MV-4-11 (cell line): ENCODE measurements at places on chromosomes 2 and 18.
A peak's percentile ranks its signal among the peaks of the same experiment; 100 is the strongest.

DNA sequence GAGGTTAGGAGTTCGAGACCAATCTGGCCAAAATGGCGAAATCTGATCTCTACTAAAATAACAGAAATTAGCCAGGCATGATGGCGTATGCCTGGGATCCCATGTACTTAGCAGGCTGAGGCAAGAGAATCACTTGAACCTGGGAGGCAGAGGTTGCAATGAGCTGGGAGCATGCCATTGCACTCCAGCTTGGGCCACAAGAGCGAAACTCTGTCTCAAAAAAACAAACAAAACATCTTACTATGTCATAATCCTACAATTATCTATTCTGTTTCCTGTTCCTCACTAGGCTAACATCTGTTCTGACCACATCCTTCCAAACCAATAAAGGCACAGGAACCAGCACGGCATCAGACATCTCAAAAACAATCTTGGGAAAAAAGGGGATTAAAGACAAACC lies 361.8 kb upstream of the UBE2E3 start:
- DNase-seq = peak; percentile 87

- no peak for DNase-seq
Measured at GRCh38 chr2:55420439-55420725, 726 bp upstream of the CCDC88A start.

GRCh38 chr2:67179526-67179925 lies 217.6 kb upstream of the ETAA1 start:
- DNase-seq = no peak

DNA sequence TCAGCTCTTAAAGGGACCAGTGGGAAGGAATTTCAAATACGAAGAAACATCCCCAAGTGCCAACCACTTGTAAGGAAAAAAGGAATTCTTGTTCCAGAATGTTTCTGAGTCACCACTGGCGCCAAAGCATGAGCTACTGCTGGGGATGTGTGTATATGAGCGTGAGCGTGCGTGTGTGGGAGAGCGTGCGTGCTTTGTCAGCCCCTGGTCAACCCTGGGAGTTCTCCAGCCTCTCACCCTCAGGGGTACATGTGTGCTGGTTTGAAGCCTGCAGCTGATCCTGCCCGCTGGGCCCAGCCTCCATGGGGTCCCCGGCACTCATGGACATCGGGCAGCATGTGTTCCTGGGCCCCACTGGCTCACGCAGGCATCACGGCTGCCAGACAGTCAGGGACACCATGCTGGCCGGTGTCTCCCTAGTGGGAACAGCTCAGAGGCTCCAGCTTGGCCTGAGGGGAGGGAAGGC lies 17.1 kb downstream of the HS6ST1 start:
- no peak for DNase-seq

- no peak for DNase-seq
Measured at GRCh38 chr2:28670856-28671255, 80.8 kb upstream of the PPP1CB start.

DNA sequence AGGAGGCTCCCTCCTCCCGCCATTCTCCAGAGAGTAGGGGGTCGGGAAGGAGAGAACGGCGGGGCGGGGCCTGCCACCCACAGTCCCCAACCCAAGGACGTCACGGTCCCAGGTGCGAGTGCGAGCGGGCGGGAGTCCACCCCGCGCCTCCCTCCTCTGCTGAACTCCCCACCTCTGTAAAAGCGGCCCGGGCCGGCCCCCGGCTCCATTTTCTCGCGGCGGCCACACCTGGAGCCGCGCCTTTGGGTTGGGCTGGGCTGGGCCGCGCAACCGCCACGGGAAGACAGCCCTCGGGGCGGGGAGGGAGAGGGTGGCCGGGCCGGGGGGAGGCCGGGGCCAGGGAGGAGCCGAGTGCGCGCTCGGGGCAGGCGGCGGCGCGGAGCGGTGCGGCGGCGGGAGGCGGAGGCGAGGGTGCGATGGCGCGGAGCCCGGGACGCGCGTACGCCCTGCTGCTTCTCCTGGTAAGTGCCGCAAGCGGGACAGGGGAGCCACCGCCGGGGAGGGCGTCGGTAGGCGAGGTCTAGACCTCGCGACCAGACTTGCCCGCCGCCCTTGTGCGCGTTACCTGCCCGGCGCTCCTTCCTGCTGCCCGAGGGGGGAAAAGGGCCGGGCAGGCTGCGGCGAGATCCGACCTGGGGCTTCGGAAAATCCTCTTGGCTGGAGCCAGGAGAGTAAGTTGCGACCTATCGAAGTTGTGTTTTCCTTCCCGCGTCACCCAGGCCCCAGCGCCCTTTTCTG lies at the start of gene DSG2:
Gene DSG2, plus strand, starts transcription at position 342 of the 738 bp plus-strand sequence. Its CDS starts 75 bp downstream, at position 417.
- no peak for DNase-seq

- DNase-seq = no peak
Measured at GRCh38 chr18:79590191-79591031, 89.2 kb upstream of the CTDP1 start.

DNA sequence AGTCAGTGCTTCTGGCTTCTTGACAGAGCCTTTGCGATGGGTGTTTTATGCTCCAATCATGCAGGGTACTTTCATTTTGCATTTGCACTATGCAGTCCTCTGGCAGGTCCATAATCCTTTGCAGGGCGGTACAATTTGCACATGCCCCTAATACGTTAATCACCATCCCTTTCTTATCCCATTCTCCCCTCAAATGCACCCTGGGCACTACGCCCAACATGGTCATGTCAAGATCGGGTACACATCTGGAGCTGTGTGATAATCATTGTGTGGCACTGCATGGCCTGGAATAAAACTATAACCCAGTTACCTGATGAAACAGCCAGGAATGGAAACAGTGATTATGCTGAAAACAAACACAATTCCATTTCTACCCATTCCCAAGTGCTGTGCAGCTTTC lies 27.7 kb downstream of the LOXHD1 start:
- DNase-seq = no peak

- DNase-seq = no peak
Measured at GRCh38 chr2:148906124-148906523, 31.1 kb downstream of the KIF5C start.

GRCh38 chr2:204486805-204487204 lies 58.5 kb upstream of the PARD3B start:
- no peak for DNase-seq

DNA sequence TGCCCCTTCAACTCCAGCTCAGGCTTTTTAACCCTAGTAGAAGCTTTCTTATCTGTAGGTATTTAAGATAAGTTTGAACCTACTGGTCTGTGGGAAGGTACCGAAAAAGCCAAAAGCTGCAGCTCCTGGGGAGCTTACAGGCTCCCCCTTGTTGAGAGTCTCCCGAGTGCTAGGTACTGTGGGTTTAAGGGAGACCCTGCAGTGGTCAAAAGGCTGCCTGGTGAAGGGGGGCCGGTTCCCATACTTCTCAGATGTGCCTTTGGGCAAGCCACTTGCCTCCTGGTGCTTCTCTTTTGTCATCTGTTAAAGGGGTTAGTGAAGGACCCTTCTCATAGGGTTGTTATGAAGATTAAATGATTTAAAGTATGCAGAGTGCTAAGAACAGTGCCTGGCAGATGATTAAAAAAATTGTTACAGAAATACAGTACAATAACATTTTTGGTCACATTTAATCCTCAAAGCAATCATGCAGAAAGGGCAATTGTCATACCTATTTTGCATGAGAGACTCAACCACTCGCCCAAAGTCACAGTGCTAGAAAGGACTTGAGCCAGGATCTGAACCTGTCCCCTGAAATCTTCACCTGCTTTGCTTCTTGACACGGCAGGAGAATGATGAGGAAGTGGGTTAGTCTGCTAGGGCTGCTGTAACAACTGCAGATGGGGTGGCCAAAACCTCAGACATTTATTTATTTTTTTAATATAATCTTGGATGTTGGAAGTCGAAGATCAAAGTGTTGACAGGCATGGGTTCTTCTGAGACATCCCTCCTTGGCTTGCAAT lies 62.5 kb downstream of the NEDD4L start:
- DNase-seq = no peak

GRCh38 chr2:233839447-233839820 lies 14.9 kb downstream of the HJURP start:
- no peak for DNase-seq

DNA sequence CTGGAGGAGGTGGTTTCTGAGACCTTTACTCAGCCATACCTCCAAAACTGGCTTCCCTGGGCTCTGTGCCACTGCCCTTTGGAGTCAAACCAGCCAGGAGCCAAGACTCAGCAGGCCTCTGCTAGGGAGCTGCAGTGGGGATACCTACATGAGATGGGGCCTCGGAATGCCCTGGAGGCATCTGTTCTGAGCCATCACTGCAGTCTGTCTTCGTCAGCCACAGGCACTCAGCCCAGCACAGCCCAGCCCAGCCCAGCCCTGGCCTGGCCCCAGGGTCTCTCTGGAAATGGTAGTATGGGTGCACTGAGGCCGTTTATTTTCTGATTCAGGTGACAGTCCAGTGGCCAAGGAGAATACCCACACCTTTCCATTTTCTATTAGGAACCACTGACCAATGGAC lies 209.8 kb downstream of the CELF4 start:
- no peak for DNase-seq

DNA sequence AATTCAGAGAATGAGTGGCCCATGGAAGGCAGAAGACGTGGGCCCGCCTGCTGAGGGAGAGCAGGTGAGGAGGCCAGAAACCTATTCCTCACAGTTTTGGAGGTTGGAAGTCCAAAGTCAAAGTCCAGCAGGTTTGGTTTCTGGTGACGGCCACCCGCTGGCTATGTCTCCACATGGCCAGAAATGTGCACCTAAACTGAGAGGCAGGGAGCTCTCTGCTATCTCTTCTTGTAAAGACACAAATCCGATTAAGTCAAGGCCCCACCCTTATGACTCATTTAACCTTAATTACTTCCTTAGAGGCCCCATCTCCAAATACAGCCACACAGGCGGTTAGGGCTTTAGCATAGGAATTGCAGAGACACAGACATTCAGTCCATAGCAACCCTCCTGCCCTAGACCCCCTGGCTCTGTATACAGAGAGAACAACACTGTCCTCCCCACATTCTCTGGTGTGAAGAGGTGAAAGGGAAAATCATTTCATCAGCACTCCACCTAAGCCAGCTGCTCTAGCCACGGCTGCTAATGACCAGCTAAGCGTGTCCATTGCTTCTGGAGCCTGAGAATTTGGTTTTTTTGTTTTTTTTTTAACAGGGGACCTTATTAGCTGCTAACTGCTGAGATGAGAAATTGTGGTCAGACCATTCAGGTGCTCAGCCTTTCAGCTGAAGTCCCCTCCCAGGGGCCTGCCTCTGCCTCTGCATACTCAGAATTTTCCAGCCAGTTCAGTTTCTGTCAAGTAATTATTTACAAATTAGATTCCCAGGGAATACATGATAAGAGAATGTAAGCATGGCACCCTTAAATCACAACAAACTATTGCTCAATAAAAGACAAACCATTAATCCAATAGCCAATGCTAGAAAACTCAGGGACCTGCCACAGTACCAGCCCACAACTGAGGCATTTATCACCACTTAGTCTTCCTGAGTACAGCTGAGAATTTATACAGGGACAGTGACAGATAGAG lies 368.7 kb upstream of the ID2 start:
- peak; percentile 92 for DNase-seq

DNA sequence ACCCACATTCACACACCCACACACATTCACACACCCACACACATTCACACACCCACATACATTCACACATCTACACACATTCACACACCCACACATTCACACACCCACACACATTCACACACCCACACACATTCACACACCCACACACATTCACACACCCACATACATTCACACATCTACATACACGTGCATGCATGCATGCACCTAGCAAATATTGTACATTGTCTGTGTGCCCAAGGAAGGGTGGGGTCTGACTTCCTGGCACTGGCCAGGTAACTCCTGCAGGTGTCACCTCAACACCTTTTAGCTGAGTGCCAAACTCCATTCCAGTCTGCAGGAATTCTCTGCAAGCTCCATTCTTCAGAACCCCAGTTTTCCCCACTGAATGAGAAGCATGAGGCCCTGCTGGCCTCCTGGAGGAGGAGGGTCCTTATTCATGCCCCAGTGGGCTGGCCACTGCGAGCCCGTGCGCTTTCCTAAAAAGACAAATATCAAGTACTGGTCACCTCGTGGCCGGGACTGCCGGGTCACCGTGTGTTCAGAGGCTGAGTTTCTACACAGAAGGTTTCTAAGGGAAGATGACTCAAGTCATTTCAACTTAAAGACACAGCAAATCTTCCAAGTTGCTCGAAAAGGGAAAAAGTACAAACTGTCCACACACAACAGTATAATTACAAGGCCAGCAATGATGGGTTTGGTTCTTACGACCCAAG lies 131.5 kb downstream of the HDAC4 start:
- DNase-seq = peak; percentile 15

- DNase-seq = no peak
Measured at GRCh38 chr2:1736997-1737480, 7.3 kb downstream of the PXDN start.

DNA sequence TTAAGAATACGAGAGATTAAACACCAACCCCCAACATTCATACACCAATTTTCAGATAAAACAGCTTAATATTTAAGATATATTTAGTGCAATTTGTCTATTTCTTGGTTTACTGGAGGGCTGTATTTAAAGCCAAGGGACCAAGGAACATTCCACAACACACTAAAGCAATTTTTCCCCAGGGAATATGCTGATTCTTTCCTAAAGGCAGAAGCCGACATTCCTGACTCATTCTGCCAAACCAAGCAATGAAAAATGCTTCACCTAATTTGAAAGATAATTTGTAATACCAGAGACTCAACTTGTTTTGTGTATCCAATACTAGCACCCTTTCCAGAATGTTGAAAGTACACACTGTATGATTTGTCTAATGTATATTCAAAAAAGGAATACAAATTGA lies 1267.6 kb upstream of the PIK3C3 start:
- no peak for DNase-seq

- DNase-seq = peak; percentile 37
Measured at GRCh38 chr2:48113767-48114166, 207.5 kb upstream of the FBXO11 start.

GRCh38 chr2:48358982-48359381 lies 171.0 kb upstream of the STON1 start:
- no peak for DNase-seq

DNA sequence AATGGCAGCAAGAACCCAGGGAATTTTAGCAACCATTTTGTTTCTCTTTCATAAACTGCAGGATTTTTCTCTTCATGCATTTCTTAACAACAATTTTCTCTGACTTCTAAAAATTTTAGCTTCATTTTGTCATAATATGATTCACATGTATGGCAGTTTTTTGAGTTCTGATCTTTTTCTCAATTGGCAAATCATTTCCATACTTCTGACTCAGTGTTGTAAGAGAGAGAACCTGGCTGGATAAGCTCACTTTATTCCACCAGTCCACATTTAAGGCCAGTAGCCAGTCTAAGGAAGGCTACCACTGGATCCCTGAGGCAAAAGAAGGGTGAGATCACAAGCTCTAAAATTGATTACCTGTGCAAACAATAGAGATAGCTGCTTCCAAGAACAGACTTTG lies 42.8 kb upstream of the COL3A1 start:
- DNase-seq = no peak

GRCh38 chr2:36462311-36462935 lies 106.8 kb downstream of the CRIM1 start:
- DNase-seq = no peak
